ENCODE measurements at places on chromosomes 7 and 10.
A peak's percentile ranks its signal among the peaks of the same experiment; 100 is the strongest.

DNA sequence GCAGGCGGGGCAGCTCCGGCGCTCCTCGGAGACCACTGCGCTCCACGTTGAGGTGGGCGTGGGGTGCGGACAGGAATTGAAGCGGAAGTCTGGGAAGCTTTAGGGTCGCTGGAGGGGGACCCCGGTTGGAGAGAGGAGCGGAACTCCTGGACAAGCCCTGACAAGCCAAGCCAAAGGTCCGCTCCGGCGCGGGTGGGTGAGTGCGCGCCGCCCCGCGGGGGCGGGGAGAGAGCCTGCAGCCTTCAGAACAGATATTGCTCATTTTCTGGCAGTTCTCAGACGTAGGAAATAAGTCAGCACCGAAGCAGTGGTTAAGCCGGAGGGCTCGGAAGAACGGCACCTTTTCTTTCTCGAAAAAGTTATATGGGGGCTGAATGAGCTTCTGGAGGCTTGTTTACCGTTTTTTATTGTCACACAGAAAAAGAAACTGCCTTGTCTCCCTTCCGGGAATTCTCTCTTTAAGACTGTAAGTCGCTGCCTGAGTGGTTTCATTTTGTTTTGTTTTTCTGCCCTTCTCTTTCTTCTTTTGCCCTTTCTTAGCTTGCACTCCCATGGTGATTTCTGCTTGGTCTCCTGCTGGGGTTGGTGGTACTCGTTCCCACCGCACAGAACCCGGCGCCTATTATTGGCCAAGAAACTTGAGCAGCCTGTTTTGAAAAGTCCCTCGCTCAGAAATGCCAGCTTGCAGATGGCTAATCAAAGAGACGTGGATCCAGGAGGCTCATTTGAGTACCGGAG, 732 bp downstream of the FAS start:
- DNase-seq, result peak; percentile 82

GRCh38 chr7:101933028-101933427, 115.6 kb downstream of the CUX1 start:
- DNase-seq, result no peak

GRCh38 chr10:118358327-118358726, 16.2 kb upstream of the FAM204A start:
- no peak for DNase-seq

DNA sequence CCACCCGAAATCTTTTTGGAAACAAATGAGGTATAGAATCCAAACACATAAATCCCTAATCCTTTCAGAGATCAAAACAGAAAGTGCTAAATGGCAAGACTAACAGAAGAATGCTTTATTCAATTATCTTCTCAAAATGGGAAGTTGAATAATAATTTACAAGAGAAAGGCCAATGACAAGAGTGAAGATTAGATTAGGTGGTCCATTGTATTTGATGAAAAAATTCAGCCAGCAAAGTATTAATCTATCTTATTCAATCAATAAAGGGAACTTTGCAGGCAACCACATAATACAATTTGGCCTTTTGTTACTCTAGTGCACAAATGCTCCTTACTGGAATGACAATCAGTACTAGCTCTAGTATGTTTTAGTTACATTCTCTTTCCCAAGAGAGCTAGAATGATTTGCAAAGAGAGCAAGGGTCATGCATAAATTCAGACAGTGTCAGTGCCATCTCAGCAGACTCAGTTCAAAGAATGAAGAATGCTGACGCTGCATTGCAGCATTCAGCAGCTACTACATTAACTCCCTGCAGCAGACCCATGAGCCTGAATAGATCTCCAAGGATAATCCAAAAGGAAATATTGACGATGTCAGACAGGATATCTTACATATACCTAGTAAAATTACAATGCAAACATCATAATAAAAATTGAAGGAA, 131.8 kb downstream of the ANK3 start:
- DNase-seq, result no peak

DNA sequence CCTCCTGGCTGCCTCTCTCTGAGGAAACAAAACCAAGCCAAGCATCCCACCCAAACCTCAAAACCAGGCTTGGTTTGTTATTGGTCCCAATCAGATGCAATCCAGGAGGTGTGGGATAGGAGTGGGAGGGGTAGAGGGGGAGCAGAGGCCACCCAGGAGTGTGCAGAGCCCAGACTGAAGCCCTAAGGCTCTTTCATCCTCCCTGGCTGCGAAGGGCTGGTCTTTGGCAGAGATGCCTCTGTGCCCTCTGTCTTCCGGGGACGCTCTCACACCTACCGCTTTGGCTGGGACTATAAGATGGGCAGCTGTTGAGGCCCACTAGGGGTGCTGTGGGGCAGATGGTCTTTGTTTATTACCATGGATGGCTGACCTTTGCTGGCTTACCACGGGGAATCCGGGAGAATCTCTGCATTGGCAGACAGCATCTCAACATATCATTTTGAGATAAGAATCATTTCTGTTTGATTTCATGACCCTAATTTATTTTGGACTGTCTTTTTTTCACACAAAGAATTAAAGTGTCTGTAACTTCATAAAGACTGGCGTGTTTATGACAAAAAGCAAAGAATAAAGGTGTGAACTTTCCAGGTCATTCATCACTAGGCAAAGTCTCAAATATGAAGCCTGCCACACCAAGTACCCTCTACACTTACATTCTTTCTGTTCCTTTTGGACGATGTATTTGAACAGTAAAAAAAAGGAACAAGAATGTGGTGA, 6.5 kb upstream of the DENND2A start:
- DNase-seq, result peak; percentile 60

DNA sequence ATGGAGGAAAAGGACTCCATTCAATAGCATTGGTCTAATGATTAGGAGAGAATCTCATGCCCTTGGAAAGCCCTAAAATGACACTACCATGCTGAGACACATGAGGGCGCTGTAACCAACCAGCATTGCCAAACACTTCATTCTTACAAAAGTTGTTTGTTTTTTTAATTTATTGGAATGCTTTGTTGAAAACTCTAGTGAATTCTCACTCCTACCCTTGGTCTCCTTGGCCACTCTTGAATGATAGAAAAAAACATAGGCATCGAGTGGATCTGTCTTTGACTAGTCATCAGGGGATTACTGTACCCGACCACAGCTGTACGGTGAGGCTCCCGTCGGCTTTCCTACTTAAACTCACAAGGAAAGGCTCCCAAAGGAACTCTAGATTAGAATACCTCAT, 29.3 kb upstream of the ADD3 start:
- DNase-seq, result peak; percentile 76

GRCh38 chr7:69173846-69174245, 424.4 kb upstream of the AUTS2 start:
- no peak for DNase-seq

- DNase-seq, result no peak
Measured at GRCh38 chr7:112122144-112122543, 84.1 kb downstream of the DOCK4 start.

DNA sequence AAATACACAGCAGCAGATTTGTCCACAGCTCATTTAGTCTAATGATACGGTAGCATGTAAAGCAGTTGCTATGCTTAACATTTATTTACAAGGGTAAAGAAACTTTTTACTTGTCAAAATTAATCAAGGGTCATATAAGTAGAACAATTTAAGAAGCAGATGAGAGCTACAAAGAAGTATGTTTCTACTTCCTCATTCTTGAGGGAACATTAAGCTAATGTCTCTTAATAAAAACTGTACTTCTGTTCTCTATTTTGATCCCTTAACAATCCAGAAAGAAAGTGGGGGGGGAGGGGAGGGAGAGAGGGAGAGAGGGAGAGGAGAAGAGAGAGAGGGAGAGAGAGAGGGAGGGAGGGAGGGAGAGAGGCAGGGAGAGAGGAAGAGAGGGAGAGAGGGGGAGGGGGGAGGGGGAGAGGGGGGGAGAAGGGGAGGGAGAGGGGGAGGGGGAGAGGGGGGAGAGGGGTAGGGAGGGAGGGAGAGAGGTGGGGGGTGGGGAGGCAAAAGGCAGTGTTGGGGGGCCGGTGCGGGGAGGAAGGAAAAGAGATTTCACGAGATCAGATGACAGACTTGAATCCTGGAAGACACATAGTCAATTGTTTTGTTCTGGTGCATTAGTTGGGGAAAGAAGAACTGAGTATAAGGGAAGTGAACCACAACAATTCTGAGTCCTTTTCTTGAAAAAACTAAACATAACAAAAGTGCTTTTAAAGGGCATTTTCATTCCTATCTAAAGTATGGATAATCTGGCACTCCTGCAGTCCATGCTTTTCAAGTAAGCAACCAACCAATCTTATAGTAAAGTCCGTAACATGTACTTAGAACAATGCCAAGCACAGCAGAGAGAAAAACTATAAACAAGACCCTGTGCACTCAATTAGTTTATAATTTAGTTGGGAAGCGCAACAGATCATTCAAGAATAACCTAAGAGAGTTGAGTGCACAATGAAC, 128.0 kb downstream of the USP6NL start:
- no peak for DNase-seq

GRCh38 chr10:118264838-118265470, 77.2 kb downstream of the FAM204A start:
- DNase-seq, result no peak

DNA sequence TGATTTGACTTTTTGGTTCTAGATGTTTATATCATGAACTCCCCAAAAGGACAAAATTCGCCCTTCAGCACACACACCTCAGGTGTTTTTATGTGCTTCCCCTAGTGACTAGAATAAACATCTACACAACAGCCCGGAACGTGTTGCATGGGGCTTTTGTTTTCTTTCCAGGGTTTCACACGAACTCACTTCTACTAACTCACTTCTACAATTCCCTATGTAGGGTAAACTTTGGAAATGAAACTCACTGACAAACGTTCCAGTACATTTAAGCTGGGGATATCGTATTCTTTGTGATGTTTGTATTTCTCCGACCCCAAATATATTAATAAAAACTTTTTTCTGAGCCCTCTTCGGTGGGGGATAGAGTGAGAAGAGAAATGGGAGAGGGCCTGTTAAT, 1.4 kb downstream of the TRA2A start:
- DNase-seq, result peak; percentile 66

- DNase-seq, result no peak
Measured at GRCh38 chr7:34438436-34438835, 219.6 kb upstream of the NPSR1 start.

DNA sequence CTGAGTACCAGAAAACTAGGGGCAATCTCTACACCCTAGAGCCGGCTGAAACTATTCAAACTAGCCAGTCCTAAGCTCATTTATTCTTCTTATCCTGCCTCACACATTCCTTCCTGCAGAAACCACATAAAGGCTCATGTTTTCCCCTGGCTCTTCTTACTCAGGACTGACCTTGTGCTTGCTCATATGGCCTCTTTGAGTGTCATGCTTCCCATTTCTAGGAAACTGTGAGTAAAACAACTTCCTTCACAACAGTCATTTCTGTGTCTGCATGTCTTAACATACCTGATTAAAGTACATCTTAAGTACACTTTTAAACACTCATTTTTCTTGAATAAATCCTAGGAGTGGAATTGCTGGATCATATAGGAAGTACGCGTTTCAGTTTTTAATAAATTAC, 52.3 kb upstream of the KIAA1217 start:
- DNase-seq, result no peak

- DNase-seq, result no peak
Measured at GRCh38 chr7:106640368-106641141, 20.4 kb downstream of the CCDC71L start.

GRCh38 chr10:24136070-24136469, 72.9 kb upstream of the KIAA1217 start:
- no peak for DNase-seq

GRCh38 chr10:110641256-110641655, 2.9 kb upstream of the RBM20 start:
- peak; percentile 55 for DNase-seq

DNA sequence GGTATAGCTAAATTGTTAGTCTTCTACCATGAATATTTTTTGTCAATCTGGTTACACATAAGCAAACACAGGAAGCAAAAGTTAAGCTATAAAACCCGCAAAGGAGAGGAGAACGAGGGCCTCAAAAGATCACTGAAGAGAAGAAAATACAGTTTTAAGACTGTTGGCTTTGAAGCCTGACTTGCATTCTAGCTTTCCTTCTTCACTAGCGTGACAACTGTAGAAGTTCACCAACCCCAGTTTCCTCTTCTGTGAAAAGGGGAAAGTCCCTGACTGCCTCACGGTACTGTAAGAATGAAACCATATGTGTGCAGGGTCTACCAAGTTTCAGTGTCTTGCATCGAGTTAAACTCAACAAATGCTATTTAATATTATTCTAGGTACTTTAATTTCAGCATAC, 7.5 kb upstream of the LRRN3 start:
- peak; percentile 85 for DNase-seq

DNA sequence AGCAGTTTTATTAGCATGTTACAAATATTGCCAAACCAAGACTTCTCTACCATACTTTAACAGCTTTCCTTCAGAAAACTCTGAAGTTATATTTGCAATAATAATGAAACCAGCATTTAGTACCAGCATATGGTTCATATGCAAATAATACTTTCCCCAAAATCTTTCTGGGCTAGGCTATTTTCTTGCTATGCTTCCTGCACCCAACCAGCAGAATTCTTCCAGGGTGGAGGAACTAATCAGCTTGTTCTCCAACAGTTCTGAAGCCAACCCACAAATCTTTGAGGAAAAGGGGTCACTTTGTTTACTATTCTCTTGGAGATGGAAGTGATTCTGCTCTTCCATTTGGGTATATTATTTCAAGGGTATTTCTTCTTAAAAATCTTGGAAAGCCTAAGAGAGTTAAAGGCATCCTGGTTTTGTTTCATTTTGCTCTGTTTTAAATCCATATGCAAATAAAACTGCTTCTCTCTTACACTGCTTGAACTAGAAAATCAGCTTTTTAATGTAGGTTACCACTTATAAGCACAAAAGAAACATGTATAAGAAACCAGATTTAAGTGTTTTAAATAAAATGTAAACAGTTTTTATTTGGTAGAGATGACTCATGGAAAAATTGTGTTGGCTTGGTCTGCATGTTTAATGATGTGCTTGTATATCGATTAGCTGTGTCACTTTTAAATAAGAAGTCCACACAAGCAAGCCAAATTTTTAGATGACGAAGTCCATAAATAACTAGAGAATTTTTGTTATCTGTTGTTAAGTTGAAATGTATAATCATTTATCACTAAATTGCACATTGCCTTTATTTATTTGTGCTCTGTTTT, 103.7 kb downstream of the HECTD2 start:
- no peak for DNase-seq

DNA sequence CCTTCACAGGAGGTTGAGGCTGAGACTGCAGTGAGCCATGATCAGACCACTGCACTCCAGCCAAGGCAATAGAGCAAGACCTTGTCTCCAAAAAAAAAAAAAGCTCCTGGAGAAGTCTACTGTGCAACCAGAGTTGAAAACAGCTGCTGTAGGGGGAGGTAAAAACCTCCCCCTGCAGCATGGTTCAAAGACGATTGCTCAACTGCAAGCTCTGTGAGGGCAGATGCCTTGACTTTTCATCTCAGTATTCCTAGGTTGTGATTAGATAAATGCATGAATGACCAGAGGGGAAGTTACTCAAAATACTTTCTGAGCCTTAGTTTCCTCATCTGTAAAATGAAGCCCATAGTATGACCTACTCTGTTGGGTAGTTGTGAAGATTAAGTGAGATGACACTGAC, 25.0 kb upstream of the PPA1 start:
- DNase-seq, result no peak

DNA sequence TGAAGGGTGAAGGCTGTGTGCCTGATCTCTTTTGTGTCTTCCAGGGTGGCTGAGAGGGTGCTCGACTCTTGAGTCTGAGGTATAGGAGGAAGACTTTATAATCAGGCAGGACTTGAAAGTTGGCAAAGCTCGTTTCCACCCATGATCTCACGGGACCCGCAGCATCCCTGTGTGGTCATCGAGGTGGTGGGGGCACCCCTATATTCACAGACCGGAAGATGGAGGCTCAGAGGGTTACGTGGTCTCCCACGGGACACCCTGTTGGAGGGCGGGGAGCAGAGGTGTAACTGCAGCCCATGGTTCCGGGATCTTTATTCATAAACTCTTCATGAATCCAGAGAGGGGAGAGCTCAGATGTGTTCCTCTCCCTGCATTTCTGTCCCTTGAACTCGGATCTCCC, 9.6 kb upstream of the SHH start:
- no peak for DNase-seq

Data from activated CD8-positive, alpha-beta memory T cell treated with anti-CD3 and anti-CD28 coated beads, Interleukin-2, amount 10 ng/mL, durations not matched to agents 7 days and 5 days (primary cell).